Immature natural killer cell (primary cell): ENCODE measurements at places on chromosomes 11 and 22.

GRCh38 chr11:2737866-2738265 lies 38.1 kb upstream of the KCNQ1OT1 start:
- H3K27ac ChIP-seq = no peak overlapping the region
- no peak for DNase-seq
- no peaks in the 10 kb centered on the region for H3K4me1 ChIP-seq
- no peak overlapping the region for H3K4me3 ChIP-seq
- H3K36me3 ChIP-seq = no peaks in the 10 kb centered on the region
- H3K27me3 ChIP-seq = no peaks in the 10 kb centered on the region

DNA sequence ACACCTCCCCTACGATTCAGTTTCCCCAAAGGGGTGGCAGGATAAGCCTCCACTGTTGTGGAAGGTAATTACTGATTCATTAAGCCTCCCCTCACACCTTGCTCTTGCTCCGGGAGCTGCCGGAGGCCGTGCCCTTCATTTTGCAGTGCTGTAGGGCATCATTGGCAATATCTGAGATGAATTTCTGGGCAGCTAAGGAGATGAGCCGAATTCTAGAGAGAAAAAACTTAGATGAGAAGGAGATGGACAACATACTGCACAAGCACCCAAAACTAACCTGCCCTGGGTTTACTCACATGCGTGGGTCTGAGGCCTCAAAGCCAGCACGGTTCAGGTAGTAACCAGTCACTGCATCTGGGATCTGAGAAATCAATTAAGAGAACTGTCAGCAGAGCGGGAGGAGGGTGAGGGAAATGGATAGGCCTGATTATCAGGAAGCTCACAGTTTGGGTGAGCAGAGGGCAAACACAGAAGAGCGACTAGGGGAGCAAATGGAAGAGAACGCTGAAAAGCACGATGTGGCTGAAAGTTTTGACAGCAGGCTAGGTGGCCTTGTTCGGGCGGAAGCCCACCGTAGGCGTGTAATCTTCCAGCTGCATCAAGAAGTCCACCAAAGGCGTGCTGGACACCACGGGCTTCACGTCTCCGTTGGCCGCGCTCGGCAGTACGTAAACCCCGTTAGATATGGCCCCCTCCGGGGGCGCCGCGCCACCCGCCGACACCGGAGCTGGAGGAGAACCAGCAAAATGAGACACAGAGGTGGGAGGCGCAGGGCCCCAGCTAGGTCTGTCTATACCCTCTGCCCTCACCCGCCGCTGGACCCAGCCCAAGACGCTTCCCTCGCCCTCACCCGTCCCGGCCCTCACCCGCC lies 689 bp downstream of the TAF10 start:
- no peaks in the 10 kb centered on the region for H3K27me3 ChIP-seq
- peak; percentile 15 for DNase-seq
- peaks cover 23% of the 10 kb centered on the region for H3K36me3 ChIP-seq
- H3K4me3 ChIP-seq = peak overlapping the region; percentile 88

- peak overlapping the region; percentile 89 for H3K27ac ChIP-seq
- peaks cover 5% of the 10 kb centered on the region for H3K27me3 ChIP-seq
- H3K4me1 ChIP-seq = peaks cover 15% of the 10 kb centered on the region
- H3K4me3 ChIP-seq = peak overlapping the region; percentile 89
- H3K36me3 ChIP-seq = no peaks in the 10 kb centered on the region
- no peak for DNase-seq
Observed at GRCh38 chr22:41380993-41381328, 781 bp upstream of the TEF start.

DNA sequence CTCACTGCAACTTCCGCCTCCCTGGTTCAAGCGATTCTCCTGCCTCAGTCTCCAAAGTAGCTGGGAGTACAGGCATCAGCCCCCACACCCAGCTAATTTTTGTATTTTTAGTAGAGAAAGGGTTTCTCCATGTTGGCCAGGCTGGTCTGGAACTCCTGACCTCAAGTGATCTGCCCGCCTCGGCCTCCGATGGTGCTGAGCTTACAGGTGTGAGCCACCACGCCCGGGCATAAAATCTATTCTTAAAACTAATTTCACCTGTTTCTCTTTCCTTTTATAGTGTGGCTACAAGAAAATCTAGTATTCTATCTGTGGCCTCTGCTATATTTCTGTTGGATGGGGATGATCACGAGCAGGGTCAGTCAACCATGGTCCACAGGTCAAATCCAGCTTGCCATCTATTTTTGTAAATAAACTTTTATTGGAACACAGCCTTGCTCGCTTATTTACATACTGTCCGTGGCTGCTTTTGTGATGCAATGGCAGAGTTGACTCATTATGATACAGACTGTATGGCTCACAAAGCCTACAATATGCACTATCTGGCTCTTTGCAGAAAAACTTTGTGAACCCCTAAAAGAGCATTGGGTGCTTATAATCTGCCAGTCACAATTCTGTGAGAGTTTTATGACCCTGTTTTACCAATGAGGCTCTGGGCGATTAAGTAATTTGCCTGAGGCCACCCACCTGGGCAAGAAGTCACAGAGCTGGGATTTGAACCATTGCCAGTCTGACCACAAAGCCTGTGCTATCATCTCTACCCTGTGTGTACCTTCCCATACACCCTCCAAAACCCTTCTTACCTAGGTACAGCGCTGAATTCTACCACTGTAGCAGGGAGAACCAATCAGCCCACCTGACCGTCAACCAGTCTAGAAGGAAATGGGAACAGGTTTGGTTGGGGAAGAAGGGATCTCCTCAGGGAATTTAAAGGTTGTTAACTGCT lies 28.3 kb downstream of the SLC1A2 start:
- H3K4me1 ChIP-seq = peaks cover 9% of the 10 kb centered on the region
- no peaks in the 10 kb centered on the region for H3K36me3 ChIP-seq
- DNase-seq = no peak
- no peak overlapping the region for H3K27ac ChIP-seq
- H3K27me3 ChIP-seq = peaks cover 2% of the 10 kb centered on the region
- no peak overlapping the region for H3K4me3 ChIP-seq

DNA sequence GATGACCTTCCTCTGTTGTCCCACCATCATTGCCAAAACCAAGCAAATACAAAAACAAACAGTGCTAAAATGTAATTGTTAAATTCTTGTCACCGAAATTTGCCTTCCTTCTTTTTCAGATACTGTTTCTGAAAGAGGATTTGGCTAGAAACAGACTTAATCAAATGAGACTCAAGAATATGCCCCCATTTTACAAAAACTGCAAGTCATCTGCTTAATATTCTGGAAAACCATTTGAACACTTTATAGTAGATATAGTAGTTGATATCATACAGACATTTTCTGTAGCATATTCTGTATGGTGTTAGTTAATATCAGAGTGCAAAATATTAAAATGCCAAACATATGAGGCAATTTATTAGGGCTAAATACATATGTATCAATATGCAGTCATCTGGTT lies 3.5 kb downstream of the OR5M1 start:
- H3K36me3 ChIP-seq = no peaks in the 10 kb centered on the region
- no peak overlapping the region for H3K27ac ChIP-seq
- H3K27me3 ChIP-seq = no peaks in the 10 kb centered on the region
- H3K4me1 ChIP-seq = no peaks in the 10 kb centered on the region

- no peaks in the 10 kb centered on the region for H3K36me3 ChIP-seq
- no peak for DNase-seq
- H3K4me3 ChIP-seq = no peak overlapping the region
- no peaks in the 10 kb centered on the region for H3K27me3 ChIP-seq
Observed at GRCh38 chr11:132782102-132782501, 750.2 kb downstream of the OPCML start.

GRCh38 chr22:25966448-25966913 lies 202.8 kb upstream of the SEZ6L start:
- H3K27me3 ChIP-seq = peaks cover 1% of the 10 kb centered on the region
- no peak overlapping the region for H3K27ac ChIP-seq
- no peak overlapping the region for H3K4me3 ChIP-seq
- no peaks in the 10 kb centered on the region for H3K36me3 ChIP-seq

DNA sequence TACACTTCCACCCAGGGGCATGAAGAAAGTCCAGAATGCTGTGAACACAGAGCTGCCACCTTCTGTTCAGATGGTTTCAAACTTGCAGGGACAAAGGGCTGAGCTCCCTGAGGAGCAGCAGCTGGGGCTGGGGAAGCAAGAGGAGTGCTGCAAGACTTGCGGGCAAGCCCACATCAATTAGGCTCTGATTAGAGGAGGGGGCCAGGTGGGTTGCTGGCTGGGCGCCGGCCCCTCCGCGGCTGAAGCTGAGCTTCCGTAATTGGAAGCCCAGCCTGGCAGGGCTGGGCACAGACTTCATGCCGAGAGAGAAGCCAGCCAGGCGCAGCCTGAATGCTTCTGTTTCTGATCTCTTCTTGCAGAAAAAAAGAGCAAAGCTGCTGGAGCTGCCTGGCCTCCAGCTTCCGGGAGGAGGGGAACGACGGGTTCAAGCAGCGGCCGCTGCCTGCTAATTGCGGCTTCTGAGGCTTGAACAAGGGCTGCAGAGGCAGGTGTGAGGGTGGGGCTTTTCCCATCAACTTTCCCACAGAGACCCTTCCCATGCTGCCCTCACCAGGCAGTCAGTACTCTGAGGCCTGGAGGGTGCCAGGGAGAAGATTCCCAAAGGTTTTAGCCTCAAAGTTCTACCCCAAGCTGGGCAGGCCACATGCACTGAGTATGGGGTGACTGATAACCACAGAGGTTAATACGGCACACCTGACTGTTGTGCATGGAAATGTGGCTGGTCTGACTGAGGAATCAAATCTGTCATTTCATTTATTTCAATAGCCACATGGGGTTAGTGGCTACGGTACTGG lies 91.1 kb upstream of the LMO1 start:
- no peak overlapping the region for H3K27ac ChIP-seq
- H3K27me3 ChIP-seq = no peaks in the 10 kb centered on the region
- DNase-seq = no peak
- peak overlapping the region; percentile 33 for H3K4me3 ChIP-seq

- H3K4me1 ChIP-seq = no peaks in the 10 kb centered on the region
- no peaks in the 10 kb centered on the region for H3K27me3 ChIP-seq
- H3K4me3 ChIP-seq = no peak overlapping the region
- H3K36me3 ChIP-seq = no peaks in the 10 kb centered on the region
Observed at GRCh38 chr11:71214553-71215424, 37.6 kb downstream of the SHANK2 start.

- H3K36me3 ChIP-seq = peaks cover 39% of the 10 kb centered on the region
- H3K4me3 ChIP-seq = no peak overlapping the region
- H3K27ac ChIP-seq = peak overlapping the region; percentile 99
- H3K27me3 ChIP-seq = no peaks in the 10 kb centered on the region
Observed at GRCh38 chr11:36404831-36405230, 105.2 kb downstream of the TRAF6 start.

- no peak overlapping the region for H3K4me3 ChIP-seq
- no peaks in the 10 kb centered on the region for H3K36me3 ChIP-seq
- peaks cover 5% of the 10 kb centered on the region for H3K27me3 ChIP-seq
Observed at GRCh38 chr11:68970921-68971636, 9.7 kb downstream of the MRGPRD start.

DNA sequence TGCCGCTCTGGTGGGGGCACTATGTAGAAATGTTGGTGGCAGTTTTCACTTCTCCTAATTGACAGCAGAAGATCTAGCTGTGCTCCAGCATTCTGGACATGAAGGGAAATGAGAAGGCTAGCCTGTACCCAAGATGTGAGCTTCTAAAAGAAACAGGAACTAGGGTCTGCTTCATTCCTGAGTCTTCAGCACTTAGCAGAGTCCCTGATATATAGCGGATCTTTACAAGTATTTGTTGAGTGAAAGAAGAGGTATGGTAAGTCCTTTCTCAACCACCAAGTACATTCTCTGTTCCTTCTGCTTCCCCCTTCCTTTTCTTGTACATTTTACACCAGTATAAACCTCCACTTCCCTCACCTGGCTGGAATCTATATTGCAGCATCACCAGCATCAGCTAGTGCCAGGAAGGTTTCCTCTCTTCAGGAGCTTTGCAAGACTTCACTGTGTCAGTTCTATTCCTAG lies 408.3 kb upstream of the CADM1 start:
- no peak overlapping the region for H3K4me3 ChIP-seq
- H3K27ac ChIP-seq = no peak overlapping the region
- H3K27me3 ChIP-seq = peaks cover 7% of the 10 kb centered on the region
- no peaks in the 10 kb centered on the region for H3K4me1 ChIP-seq

GRCh38 chr11:22037505-22037904 lies 155.4 kb upstream of the ANO5 start:
- H3K4me3 ChIP-seq = no peak overlapping the region
- no peak for DNase-seq
- H3K27me3 ChIP-seq = no peaks in the 10 kb centered on the region
- no peaks in the 10 kb centered on the region for H3K4me1 ChIP-seq
- peaks cover 3% of the 10 kb centered on the region for H3K36me3 ChIP-seq
- no peak overlapping the region for H3K27ac ChIP-seq

GRCh38 chr22:40721266-40721665 lies 42.0 kb downstream of the MCHR1 start:
- H3K36me3 ChIP-seq = no peaks in the 10 kb centered on the region
- no peak overlapping the region for H3K27ac ChIP-seq
- H3K27me3 ChIP-seq = peaks cover 6% of the 10 kb centered on the region
- no peak for DNase-seq
- no peaks in the 10 kb centered on the region for H3K4me1 ChIP-seq

DNA sequence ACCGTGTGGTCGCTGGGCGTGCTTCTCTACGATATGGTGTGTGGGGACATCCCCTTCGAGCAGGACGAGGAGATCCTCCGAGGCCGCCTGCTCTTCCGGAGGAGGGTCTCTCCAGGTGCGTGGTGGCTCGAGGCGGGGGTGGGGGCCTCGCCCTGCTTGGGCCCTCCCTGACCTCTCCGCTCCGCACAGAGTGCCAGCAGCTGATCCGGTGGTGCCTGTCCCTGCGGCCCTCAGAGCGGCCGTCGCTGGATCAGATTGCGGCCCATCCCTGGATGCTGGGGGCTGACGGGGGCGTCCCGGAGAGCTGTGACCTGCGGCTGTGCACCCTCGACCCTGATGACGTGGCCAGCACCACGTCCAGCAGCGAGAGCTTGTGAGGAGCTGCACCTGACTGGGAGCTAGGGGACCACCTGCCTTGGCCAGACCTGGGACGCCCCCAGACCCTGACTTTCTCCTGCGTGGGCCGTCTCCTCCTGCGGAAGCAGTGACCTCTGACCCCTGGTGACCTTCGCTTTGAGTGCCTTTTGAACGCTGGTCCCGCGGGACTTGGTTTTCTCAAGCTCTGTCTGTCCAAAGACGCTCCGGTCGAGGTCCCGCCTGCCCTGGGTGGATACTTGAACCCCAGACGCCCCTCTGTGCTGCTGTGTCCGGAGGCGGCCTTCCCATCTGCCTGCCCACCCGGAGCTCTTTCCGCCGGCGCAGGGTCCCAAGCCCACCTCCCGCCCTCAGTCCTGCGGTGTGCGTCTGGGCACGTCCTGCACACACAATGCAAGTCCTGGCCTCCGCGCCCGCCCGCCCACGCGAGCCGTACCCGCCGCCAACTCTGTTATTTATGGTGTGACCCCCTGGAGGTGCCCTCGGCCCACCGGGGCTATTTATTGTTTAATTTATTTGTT lies 2.4 kb downstream of the PIM3 start:
- peaks cover 6% of the 10 kb centered on the region for H3K36me3 ChIP-seq
- H3K4me1 ChIP-seq = peaks cover 13% of the 10 kb centered on the region
- no peak for DNase-seq
- H3K27ac ChIP-seq = peak overlapping the region; percentile 76
- H3K27me3 ChIP-seq = peaks cover 17% of the 10 kb centered on the region
- H3K4me3 ChIP-seq = peak overlapping the region; percentile 59

- peaks cover 62% of the 10 kb centered on the region for H3K4me1 ChIP-seq
- peaks cover 2% of the 10 kb centered on the region for H3K27me3 ChIP-seq
Observed at GRCh38 chr11:63610604-63611394, 3.4 kb downstream of the PLAAT3 start.

GRCh38 chr22:17797721-17798559 lies 23.7 kb upstream of the BID start:
- H3K27ac ChIP-seq = no peak overlapping the region
- no peak for DNase-seq

GRCh38 chr11:65152122-65152521 lies 17.8 kb upstream of the SYVN1 start:
- DNase-seq = no peak
- H3K27me3 ChIP-seq = no peaks in the 10 kb centered on the region
- H3K4me3 ChIP-seq = no peak overlapping the region
- H3K4me1 ChIP-seq = no peaks in the 10 kb centered on the region
- no peaks in the 10 kb centered on the region for H3K36me3 ChIP-seq
